ENCODE measurements at places on chromosomes 13 and 19. TPM values are rescaled to one million over a fixed set of nuclear protein-coding genes. Genes with fewer than 3 reads are reported as not detected.

Gene FAM216B
- total RNA-seq = not detected

DNA sequence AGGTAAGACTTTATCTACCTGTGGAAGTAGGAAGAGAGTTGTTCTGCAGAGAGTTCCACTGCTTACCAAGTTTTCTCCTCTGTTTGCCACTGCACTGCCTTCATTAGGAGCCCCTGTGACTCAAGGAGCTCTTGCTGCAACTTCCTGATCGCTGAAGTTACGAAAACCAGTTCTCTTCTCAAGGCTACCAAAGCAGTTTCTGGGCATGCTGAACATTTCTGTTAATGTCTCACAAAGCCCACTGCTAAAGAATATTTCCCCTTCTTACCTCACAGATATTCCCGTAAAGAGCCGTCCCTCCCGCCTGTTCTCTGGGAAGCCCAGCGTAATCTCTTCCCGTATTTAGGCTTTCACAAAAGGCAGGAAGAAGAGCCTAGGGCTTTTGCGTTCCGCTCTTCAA lies 82.6 kb upstream of the OXGR1 start:
- H3K4me3 ChIP-seq = no peak overlapping the region
- H3K36me3 ChIP-seq = no peaks in the 10 kb centered on the region
- no peak for DNase-seq
- no peaks in the 10 kb centered on the region for H3K4me1 ChIP-seq
- no peaks in the 10 kb centered on the region for H3K27me3 ChIP-seq

DNA sequence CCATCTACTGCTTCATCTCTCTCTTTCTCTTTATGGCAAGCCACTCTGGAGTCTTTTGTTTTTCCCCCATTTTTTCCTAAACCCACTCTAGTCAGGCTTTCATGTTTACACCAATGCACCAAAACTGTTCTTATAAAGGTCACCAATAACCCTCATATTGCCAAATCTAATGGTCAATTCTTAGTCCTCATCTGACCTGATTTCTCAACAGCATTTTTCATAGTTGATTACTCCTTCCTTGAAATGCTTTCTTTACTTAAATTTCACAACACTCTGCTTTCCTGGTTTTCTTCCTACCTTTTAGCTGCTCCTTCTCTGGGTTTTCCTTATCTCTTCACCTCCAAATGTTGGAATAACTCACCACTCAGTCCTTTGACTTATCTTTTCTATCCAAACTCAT lies 47.9 kb downstream of the MICU2 start:
- no peaks in the 10 kb centered on the region for H3K4me1 ChIP-seq
- peaks cover 38% of the 10 kb centered on the region for H3K36me3 ChIP-seq
- no peak overlapping the region for H3K4me3 ChIP-seq
- H3K27me3 ChIP-seq = no peaks in the 10 kb centered on the region
- no peak for DNase-seq
- no peak overlapping the region for H3K27ac ChIP-seq

Gene NLRP9
- not detected for total RNA-seq

GRCh38 chr13:105365831-105366230 lies 1169.6 kb downstream of the EFNB2 start:
- DNase-seq = no peak
- no peaks in the 10 kb centered on the region for H3K4me1 ChIP-seq
- H3K27ac ChIP-seq = no peak overlapping the region

DNA sequence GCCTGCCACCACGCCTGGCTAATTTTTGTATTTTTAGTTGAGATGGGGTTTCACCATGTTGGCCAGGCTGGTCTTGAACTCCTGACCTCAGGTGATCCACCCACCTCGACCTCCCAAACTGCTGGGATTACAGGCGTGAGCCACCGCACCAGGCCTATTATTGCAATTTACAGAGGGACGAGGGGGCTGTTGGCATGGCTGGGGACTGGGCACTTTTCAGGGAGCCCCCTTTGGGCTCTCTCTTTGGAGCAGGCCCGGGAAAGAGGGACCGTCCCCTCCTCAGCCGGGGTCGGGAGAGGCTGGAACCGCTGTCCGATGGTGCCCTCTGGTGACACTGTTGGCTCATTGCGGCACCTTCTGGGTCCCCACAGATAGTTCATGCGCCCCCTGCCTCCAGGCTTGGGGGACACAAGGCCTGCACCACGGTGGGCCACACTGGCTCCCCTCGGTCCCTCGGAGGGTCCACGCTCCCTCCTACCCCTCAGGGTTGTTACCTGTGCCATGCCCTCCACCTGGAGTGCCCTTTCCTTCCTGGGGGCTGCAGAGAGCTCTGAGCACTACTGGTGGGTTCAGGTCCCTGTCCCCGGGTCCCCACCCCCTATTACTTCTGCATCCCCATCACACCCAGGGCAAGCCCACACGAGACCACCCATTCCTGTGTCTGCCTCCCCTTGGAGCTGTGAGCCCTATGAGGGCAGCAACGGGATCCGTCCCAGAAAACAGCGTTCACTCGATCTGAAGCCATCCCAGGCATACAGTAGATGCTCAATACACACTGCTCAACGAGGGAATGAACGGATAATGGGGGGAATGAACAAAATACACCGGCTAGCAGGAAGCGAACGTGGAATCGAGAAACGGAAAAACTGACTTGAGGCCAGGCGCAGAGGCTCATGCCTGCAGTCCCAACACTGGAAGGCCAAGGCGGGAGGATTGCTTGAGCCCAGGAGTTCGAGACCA lies 12.5 kb downstream of the FEM1A start:
- peak; percentile 81 for DNase-seq
- H3K36me3 ChIP-seq = no peaks in the 10 kb centered on the region
- H3K4me3 ChIP-seq = no peak overlapping the region
- H3K4me1 ChIP-seq = no peaks in the 10 kb centered on the region

Gene MYO1F
- total RNA-seq = 266 TPM

- no peak overlapping the region for H3K27ac ChIP-seq
- peaks cover 59% of the 10 kb centered on the region for H3K36me3 ChIP-seq
- DNase-seq = no peak
- H3K4me1 ChIP-seq = peaks cover 49% of the 10 kb centered on the region
- H3K4me3 ChIP-seq = no peak overlapping the region
Observed at GRCh38 chr19:32349051-32349450, 3.6 kb downstream of the ZNF507 start.

GRCh38 chr13:74372511-74372910 lies 238.3 kb upstream of the KLF12 start:
- no peaks in the 10 kb centered on the region for H3K4me1 ChIP-seq
- H3K27ac ChIP-seq = no peak overlapping the region
- no peak for DNase-seq
- H3K4me3 ChIP-seq = no peak overlapping the region

DNA sequence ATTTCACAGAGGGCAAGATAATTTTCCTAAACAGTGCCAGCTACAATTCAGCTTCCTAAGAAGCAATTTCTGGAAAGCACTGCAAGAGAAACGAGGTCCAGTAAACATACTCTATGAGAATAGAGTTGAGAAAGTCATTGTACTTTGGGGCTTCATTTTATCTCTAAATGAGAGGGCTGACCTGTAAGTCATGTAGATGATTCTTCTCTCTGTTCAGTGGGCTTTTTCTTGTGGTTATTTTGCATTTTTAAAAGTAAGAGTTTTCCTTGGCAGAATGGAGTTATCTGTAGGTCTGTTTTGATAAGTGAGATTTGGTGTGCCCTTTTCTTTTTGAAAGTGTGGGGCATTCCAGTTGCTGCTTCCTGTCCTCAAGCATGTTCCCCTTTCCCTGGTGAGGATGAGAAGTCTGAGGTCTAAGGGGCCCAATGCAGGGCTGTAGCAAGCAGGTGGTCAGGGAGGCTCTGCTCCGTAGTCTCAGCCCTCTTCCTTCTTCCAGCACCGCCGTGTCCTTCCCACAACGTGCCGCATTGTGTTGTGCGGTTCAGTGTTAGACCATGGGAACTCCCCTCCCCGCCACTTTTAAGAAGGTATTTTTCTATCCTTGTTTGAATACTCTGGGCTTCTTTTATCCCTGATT lies 86.3 kb downstream of the ARHGEF7 start:
- H3K27me3 ChIP-seq = no peaks in the 10 kb centered on the region
- no peak overlapping the region for H3K4me3 ChIP-seq
- peaks cover 53% of the 10 kb centered on the region for H3K4me1 ChIP-seq
- no peak overlapping the region for H3K27ac ChIP-seq
- no peak for DNase-seq

Gene NTN5
- total RNA-seq = 0.55 TPM

Gene ZNF728
- total RNA-seq = not detected

GRCh38 chr13:110506859-110507566 lies 54.5 kb downstream of the RAB20 start:
- H3K27me3 ChIP-seq = peaks cover 3% of the 10 kb centered on the region
- H3K4me3 ChIP-seq = no peak overlapping the region
- DNase-seq = no peak
- H3K27ac ChIP-seq = no peak overlapping the region
- no peaks in the 10 kb centered on the region for H3K36me3 ChIP-seq
- no peaks in the 10 kb centered on the region for H3K4me1 ChIP-seq

DNA sequence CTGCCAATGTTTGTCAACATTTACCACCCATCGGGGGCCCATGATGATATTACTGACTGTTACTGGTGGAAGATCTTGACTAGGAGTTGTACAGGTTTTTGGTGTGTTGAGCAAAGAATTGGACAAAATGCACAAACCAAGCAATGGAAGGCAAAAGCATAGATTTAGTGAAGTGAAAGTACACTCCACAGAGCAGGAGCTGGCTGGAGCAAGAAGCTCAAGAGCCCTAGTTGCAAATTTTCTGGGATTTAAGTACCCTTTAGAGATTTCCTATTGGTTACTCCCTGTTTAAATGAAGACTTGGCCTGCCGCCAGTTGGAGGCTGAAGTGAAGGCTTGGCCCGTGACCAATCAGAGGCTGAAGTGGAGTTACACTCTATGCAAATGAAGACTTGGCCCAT lies 128.6 kb upstream of the KL start:
- H3K4me1 ChIP-seq = no peaks in the 10 kb centered on the region
- H3K27me3 ChIP-seq = peaks cover 3% of the 10 kb centered on the region
- no peak overlapping the region for H3K27ac ChIP-seq
- peaks cover 3% of the 10 kb centered on the region for H3K36me3 ChIP-seq
- no peak for DNase-seq
- H3K4me3 ChIP-seq = no peak overlapping the region

DNA sequence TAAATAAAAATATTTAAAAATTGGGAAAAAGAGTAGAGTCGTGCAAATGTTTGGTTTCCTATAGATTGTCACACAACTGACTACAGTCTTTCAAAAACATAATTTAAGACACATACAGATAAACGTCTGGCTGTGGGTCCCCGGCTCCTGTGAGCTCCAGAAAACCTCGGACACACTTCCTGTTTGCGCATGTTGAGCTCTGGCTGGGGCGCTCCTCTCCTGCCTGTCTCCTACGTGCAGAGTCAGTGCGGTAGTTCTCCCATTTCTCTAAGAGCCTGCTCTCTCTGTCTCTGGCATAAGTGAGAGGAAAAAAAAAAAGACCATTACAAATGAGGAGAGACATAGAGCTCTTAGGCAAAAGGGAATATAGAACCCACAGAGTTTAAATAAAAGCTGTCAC lies 128.2 kb upstream of the OBI1 start:
- H3K4me1 ChIP-seq = no peaks in the 10 kb centered on the region
- peaks cover 16% of the 10 kb centered on the region for H3K27me3 ChIP-seq
- no peak overlapping the region for H3K4me3 ChIP-seq
- no peak for DNase-seq

Gene ZNF701
- total RNA-seq = 35.8 TPM

DNA sequence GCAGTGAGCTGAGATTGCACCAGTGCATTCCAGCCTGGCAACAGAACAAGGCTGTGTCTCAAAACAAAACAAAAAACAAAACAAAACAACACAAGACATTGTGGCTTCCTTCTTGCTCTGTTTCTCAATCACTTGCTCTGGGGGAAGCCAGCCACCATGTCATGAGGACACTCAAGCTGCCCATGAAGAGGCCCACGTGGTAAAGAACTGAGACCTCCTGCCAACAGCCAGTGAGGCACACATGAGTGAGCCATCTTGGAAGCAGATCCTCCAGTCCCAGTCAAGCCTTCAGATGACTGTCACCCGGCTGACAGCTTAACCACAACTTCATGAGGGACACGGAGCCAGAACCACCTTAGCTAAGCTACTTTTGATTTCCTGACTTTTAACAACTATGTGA lies 25.2 kb downstream of the CPT1C start:
- no peak overlapping the region for H3K4me3 ChIP-seq
- H3K27me3 ChIP-seq = no peaks in the 10 kb centered on the region
- H3K4me1 ChIP-seq = peaks cover 21% of the 10 kb centered on the region
- H3K36me3 ChIP-seq = no peaks in the 10 kb centered on the region
- peak overlapping the region; percentile 7 for H3K27ac ChIP-seq
- DNase-seq = no peak
